ENCODE measurements at places on chromosomes 3 and 15.
A peak's percentile ranks its signal among the peaks of the same experiment; 100 is the strongest.

- DNase-seq: no peak
These were observed 71.4 kb upstream of the PLSCR4 start for GRCh38 chr3:146322216-146322817.

DNA sequence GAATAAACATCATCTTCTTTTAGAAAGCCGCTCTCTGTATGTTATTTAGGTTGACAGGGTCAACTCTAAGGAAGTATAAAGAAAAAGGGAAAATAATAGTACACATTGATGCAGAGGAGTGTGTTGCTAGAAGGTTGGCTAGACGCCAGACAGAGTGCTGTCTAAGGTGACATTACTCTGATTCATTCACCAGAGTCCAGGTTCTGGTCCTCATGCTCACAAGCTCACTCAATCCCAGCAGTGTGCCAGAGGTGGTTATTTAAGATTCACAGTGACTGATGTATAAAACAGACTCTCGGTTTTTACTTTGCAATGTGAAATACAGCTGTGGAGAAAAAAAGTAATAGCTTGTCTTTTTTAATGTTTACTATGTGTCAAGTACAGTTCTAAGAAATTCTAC is 1.7 kb downstream of the CFAP44 start:
- peak; percentile 15 for DNase-seq

- DNase-seq: no peak
These were observed 54.6 kb downstream of the MCCC1 start for GRCh38 chr3:183044547-183045229.

DNA sequence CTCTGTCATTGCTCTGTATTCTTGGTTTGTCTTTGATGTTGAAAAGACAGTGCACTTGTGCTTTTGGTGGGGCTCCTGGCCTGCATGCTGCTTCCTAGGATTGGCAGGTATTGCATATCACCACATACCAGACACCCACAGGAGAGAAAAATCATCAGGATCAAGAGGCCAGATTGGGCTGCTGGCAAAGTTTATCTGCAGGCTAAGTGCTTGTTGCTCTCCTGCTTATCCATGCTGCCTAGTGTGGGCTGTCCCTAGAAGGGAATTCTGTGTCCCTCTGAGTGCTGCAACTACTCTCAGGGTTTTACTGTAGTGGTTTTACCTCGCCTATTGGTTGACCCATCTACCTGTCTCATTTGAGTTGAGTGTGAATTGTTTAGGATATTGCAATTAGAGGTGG is 833 bp upstream of the SLC22A13 start:
- DNase-seq: no peak

- DNase-seq: no peak
These were observed 137.7 kb upstream of the EOMES start for GRCh38 chr3:27859821-27860220.

DNA sequence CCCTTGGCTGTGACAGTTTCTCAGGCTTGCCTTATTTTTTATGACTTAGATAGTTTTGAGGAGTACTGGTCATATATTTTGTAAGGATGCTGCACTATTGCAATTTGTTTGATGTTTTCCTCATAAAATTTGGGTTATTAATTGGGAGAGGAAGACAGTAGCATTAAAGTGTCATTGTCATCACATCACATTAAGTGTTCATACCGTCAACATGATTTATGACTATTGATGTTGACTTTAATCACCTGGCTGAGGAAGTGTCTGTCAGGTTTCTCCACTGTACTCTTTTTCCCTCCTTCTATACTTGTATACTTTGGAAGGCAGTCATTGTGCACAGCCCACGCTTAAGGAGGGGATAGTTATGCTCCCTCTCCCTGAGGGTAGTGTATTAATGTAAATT is 26.9 kb downstream of the TRIM69 start:
- DNase-seq: no peak

GRCh38 chr3:10349801-10350200 is 28.9 kb upstream of the SEC13 start:
- DNase-seq: no peak

DNA sequence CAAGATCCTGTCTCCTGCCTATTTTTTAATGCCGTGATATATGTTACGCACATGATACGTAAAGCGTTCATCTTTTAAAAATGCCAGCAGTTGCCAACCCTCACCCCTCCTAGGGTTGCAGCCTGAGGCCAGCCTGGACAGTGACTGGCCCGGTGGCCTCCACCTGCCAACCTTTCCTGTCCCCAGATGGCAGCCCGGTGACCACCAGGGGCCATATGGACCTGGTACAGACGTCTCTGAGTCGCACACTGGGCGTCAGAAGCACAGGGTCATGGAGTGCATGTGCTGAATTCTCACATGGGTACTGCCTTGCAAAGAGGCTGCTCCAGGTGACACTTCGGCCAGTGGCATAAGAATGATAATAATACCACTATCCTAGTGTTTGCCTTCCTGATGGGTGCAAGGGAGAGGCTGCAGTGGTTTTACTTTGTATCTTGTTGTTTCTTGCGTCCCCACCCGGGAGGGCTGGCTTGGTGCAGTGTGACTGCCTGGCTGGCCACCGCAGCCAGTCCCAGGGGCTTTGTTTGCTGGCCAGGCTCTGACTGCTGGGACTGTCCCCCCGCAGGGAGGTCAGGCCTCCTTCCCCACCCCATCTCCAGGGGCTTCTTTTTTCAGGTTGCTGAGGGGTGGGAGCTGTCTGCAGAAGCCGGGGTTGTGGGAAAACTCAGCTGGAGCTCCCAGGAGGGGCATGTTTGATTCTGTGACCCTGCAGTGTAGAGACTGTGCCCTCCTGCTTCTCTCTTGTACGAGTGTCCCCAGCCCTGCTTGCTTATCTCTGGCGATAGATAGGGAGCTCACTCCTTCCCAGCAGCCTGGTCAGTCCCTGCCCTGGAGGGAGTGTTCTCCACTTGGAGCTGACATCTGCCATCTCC is 16.9 kb downstream of the FBLN2 start:
- no peak for DNase-seq

- peak; percentile 54 for DNase-seq
These were observed 28.1 kb upstream of the VEPH1 start for GRCh38 chr3:157531301-157531660.

- peak; percentile 49 for DNase-seq
These were observed 75.8 kb upstream of the LEKR1 start for GRCh38 chr3:156750191-156750873.

DNA sequence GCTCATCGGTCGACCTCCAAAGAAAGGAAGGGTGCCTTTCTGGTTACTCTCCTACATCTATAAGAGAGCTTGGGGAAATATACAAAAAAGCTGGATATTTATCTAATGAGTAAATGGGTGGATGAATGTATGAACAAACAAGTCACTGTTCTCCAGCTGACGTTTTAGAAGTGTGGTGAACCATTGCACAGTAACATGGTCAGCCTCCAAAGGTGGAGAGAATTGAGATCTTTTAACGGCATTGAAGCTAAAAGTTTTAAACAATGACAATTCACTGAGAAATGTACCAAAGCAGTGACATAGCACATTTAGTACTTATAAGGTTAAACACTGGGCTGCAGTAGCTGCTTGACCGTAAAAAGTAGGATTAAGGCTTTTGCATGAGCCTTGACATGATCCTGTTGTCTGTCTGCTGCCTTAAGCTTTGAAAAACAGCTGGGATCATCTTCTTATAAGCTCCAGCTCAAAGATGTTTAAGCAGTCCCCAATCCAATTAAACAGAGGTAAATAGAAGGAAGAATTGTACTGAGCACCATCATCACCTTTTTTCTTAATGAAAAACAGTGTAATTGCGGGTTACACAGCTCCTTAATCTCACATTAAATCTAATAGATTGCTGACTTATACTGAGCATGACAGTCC is 222.9 kb downstream of the WDR72 start:
- no peak for DNase-seq

DNA sequence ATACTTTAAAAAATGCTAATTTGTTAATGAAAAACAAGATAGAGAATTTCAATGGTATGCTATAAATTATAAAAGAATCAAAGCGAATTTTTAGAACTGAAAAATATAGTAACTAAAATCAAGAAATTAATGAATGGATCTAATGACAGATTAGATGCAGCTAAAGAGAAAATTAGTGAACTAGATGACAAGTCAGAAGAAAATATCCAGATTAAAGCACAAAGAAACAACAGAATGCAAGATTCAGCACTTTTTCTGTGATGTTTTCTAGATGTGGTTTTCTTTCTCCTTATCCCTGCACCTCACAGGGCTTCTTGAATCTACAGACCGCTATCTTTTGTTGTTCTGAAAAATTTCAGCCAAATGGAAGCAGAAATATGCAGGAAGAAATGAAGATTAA is 54.4 kb downstream of the INO80 start:
- DNase-seq: no peak

GRCh38 chr3:144031938-144032337 is 60.3 kb downstream of the DIPK2A start:
- peak; percentile 28 for DNase-seq

GRCh38 chr15:68311464-68311835 is 33.9 kb downstream of the FEM1B start:
- no peak for DNase-seq

GRCh38 chr3:187830181-187830580 is 84.9 kb upstream of the BCL6 start:
- DNase-seq: no peak

- no peak for DNase-seq
These were observed 44.6 kb downstream of the TLE3 start for GRCh38 chr15:70053001-70053715.

GRCh38 chr3:19959505-19959904 is 12.6 kb downstream of the RAB5A start:
- no peak for DNase-seq

GRCh38 chr3:60728006-60728405 is 523.2 kb downstream of the FHIT start:
- DNase-seq: no peak

DNA sequence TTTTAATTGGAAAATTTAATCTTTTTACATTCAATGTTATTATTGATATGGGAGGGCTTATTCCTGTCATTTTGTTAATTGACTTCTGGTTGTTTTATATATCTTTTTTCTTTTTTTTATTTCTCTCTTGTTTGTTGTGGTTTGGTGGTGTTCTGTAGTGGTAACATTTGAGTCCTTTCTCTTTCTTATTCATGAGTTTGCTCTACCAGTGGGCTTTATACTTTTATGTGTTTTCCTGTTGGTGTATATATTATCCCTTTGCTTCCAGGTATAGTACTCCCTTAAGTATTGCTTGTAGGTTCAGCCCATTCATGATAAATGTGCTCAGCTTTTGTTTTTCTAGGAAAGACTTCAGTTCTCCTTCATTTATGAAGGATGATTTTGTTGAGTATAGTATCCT is 57.6 kb downstream of the GALK2 start:
- no peak for DNase-seq

GRCh38 chr15:64717735-64718495 is 57.5 kb downstream of the RBPMS2 start:
- no peak for DNase-seq

DNA sequence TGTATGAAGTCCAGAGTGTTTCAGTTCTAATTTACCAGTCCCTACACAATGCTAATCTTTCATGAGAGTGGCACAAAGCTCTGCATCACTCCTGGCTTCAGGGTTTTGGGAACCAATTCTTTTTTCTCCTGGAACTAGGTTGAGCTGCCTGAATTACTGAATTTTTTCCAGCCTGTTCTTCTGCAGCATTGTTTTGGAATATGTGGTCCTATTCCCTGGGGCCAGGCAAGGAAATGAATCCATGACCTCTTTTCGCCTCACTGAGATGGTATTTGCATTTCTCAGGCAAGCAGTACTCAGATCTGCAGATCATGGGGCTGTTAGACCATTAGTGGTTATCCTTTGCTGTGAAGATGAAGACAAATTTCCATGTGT is 25.6 kb upstream of the GPR171 start:
- DNase-seq: peak; percentile 79

- no peak for DNase-seq
These were observed 3.9 kb downstream of the TOMM70 start for GRCh38 chr3:100396967-100397366.

GRCh38 chr15:65906396-65906795 is 37.1 kb downstream of the RAB11A start:
- no peak for DNase-seq

GRCh38 chr3:129961141-129961541 is 13.4 kb upstream of the TRH start:
- peak; percentile 12 for DNase-seq

DNA sequence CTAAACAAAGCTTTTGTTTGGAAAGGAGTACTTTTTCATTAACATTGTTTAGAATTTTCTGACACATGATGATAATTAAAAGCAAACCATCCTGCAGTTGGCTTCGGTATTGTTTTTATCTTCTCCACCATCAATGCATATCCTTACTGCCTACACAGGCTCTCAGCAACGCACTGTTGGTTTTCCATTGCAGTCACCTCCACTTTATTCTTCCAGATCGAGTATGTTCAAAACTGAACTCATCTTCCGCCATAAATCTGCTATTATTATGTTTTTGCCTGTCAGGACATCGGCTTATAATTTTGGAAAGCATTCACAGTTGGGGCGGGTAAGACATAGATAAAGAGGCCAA is 589 bp upstream of the SENP5 start:
- DNase-seq: no peak

DNA sequence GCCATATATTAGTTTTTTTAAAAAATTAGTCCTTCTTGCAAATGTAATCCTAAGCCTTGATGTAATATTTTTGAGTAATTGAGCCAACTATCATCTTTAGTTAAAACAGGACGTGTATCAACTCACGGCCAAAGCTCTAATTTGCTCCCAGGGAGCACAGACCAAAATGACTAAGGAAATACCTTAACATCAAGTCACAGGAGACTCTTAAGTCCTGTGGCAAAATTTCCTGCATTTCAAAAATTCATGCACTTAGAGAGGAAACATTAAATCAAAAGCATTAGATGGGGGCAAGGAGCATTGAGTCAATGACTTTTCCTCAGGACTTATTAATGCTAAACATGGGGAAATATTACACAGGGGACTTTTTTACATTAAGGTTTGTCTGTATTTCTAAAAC is 276.0 kb downstream of the MFSD1 start:
- peak; percentile 85 for DNase-seq

- DNase-seq: no peak
These were observed 125.1 kb upstream of the SLC25A36 start for GRCh38 chr3:140816372-140817195.

GRCh38 chr15:64678126-64678819 is 97.1 kb downstream of the RBPMS2 start:
- DNase-seq: no peak

DNA sequence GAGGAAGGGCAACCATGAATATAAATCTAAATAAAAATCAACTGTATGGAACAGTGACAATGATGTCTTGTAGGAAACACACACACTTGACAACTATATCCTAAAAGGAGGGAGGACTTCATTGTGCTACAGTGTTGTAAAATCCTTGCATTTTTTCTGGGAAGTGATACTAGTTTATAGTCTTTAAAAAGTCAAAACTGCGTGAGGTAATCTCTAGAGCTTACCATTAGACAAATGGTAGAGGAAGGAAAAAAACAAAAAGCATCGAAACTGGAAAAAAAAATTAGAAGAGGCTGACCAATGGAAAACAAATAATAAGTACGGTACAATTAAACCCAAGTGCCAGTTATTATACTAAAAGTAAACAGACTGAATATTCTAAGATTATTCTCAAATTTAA is 38.7 kb downstream of the CHSY1 start:
- DNase-seq: no peak

GRCh38 chr3:143576568-143577270 is 271.5 kb downstream of the SLC9A9 start:
- no peak for DNase-seq

- no peak for DNase-seq
These were observed 36.9 kb upstream of the SFMBT1 start for GRCh38 chr3:53082736-53083135.

GRCh38 chr3:185051801-185052200 is 101.1 kb downstream of the C3orf70 start:
- DNase-seq: no peak

Data from fibroblast of mammary gland (primary cell).